ENCODE measurements at places on chromosomes 6 and 20.
A peak's percentile ranks its signal among the peaks of the same experiment; 100 is the strongest.

DNA sequence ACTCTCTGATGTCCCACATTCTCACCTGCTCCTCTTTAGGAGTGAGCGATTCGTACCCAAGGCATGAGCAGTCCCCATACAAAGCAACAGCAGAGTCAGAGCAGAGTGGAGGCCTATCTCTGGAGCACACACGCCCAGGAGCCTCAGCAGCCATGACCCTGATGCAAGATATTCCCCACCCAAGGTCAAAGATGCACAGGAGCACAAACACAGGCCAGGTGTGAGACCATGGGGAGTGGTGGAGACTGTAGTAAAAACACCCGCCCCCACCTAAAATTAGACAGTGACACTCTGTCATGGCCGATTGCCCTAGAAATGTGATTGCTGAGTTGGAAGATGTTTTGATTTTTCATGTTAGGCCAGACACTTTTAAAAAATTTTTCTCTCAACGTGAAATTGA lies 21.4 kb downstream of the RRBP1 start:
- DNase-seq, result no peak

DNA sequence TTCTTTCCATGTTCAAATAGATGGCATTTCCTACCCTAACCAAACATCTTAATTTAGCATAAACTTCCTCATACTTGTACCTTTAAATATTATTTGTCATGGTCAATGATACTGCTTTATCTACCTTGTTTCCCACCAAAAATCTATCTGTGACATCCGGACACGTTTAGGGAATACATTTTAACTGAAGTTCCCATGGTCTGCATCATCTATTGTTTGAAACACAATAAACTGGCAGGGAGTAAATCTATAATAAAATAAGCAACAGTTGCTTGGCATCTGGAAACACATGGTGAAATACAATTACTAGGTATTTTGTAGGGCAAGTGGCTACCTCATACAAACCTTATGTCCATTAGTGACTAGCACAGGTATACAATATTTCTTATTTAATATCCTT lies 289.1 kb downstream of the GJA1 start:
- no peak for DNase-seq

- no peak for DNase-seq
Measured at GRCh38 chr20:46739431-46740213, 30.2 kb downstream of the SLC2A10 start.

DNA sequence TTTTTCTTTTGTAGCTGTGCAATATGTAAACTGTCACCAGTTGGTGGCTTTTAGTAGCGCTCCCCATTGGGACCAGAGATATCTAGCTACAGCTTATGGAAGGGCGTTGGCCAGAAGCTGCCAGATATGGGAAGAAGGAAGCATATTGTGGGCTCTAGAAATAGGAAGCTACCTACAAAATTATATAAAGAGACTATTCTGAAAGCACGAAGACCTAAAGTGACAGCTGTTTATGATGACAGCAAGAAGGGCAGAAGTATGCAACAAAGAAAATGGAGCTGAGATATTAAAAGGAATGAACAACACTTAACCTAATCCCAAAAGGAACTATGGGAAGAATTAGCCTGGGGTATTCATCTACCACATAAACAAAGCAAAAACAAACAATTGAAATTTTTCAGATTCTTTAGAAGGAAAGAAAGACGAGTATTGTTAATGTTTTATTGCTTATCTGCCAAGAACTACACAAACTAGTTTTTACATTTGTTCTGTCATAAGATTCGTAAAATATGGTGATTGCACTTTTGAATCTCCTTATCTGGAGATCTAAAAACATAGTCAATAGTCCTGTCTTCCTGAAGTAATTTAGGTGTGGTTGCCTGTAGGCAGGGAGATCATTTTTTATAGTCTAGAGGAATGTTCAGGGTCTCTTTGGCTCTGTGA lies 81.6 kb downstream of the NCOA7 start:
- peak; percentile 64 for DNase-seq

DNA sequence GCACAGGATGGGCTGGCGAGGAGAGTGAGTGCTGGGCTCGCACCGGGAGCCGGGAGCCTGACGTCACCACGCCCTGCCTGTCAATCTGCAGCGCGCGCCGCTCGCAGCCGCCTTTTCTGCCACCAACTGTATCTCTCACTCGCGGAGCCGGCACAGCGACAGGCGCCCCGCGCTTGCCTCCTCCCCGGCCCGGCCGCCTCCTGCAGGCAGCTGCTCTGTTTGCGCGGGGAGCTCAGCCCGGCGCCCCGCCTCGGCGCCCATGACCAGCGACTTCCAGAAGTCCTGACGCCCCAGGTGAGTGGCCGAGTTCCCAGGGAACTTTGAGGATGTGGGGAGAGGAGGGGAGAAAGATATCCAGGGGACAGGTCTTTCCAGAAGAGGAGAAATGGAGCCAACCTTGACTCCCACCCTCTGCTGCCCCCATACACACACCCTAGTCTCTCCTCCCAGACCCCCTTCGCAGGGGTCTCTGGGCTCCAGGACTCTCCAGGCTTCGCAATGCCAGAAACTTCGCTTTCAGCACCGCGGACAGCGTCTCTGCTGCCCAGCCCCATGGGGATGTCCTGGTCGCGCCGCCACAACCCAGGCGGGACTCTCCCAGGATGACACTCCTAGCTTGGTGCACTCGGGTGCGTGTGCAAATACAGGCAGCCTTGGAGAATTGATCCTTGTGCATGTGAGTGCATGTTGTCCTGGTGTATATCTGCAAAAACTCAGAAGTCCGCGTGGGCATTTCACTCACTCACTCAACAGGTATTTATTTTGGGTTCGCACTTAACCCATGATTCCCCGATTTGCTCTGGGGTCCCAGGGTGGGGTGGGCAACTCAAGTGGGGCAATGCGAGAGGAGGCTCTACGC lies at the start of gene GPR6:
TSS of gene GPR6 (plus strand) at position 138 of the 859 bp plus-strand sequence. CDS start 802 bp downstream, outside the sequence.
- DNase-seq, result peak; percentile 65

GRCh38 chr6:14270925-14271788 lies 153.6 kb downstream of the CD83 start:
- peak; percentile 56 for DNase-seq

GRCh38 chr6:110823146-110823545 lies 7.9 kb upstream of the CDK19 start:
- no peak for DNase-seq

DNA sequence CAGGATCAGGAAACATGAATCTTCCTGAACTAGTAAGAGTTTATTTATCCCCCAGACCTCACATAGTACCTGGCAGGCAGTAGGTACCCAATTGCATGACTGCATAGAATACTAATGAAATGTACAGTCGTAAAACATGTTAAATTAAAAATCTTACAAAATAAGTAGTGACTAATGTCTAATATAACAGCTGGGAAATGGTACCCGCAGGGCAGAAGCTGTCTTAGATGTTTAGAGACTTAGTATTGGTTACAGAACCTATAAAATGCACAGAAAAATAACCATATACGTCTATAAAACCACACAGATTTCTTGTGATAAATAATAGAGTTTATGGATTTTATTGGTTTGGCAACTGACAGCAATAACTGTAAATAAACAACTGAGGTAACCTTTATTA lies 139.1 kb upstream of the GMDS start:
- DNase-seq, result no peak

GRCh38 chr6:19979059-19979458 lies 141.9 kb downstream of the ID4 start:
- no peak for DNase-seq

- DNase-seq, result no peak
Measured at GRCh38 chr20:43681468-43681942, 14.6 kb downstream of the MYBL2 start.

GRCh38 chr6:26296556-26296856 lies 68.5 kb upstream of the BTN3A2 start:
- no peak for DNase-seq

GRCh38 chr6:129893640-129894039 lies 32.5 kb upstream of the TMEM244 start:
- peak; percentile 76 for DNase-seq

- no peak for DNase-seq
Measured at GRCh38 chr6:167056370-167056769, 57.2 kb downstream of the CEP43 start.

DNA sequence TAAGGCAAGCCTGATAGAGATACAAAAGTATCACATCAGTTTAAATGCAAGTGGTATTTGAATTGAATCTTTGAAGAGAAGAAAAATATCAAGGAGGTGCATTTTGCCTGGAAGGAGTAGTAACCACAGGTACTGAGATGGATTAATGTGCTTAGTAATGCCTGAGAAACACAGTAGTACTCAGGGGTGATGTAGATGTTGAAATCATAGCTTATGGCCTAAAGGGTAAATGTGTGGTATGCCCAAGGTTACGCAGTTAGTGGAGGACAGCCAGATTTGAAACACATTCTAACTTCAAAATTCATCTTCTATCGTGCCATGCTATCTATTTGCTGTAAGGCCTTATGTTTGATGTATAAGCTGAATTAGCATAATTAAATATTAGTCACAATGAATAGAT lies 55.9 kb downstream of the STXBP5 start:
- no peak for DNase-seq

Measured in adipocyte (in vitro differentiated cells).